ENCODE measurements at places on chromosomes 3 and 15.

- no peak for DNase-seq
Observed at GRCh38 chr15:57376696-57377477, 582 bp downstream of the CGNL1 start.

DNA sequence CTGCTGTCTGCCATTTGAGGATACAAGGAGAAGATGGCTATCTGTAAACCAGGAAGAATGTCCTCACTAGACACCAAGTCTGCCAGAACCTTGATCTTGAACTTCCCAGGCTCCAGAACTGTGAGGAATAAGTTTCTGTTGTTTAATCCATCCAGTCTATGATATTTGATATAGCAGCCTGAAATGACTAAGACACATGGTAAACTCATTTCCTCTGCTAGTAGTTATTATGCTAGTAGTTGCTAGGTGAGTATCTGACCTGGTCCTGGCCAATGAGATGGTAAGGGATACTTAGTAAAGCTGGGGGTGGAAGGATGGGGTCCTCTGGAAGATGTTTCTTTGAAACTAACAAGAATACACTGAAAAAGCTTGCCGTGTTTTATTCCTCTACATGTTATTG lies 280.7 kb upstream of the ARHGEF26 start:
- no peak for DNase-seq

GRCh38 chr3:185732782-185733181 lies 92.1 kb downstream of the IGF2BP2 start:
- no peak for DNase-seq

GRCh38 chr3:15404767-15405166 lies 22.6 kb downstream of the METTL6 start:
- DNase-seq = no peak

GRCh38 chr3:46527239-46527638 lies 29.5 kb downstream of the RTP3 start:
- DNase-seq = no peak

- DNase-seq = no peak
Observed at GRCh38 chr15:80823995-80824394, 44.8 kb downstream of the CEMIP start.

DNA sequence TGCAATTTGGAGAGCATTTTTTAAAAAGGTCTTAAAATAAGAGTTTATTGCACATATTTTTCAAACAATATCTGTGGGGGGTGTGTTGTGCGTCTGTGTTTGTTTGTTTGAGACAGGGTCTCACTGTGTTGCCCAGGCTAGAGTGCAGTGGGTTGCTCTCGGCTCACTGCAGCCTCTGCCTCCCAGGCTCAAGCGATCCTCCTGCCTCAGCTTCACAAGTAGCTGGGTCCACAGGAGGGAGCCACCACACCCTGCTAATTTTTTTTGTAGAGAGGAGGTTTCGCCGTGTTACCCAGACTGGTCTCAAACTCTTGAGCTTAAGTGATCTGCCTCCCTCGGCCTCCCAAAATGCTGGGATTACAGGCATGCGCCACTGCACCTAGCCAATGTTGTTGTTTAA lies 2.7 kb downstream of the MLF1 start:
- no peak for DNase-seq

Data from stimulated activated CD8-positive, alpha-beta memory T cell treated with anti-CD3 and anti-CD28 coated beads, Interleukin-7, amount 100 ng/mL, for 4 hours (primary cell).